ENCODE measurements at places on chromosomes 12 and 14.
A peak's percentile ranks its signal among the peaks of the same experiment; 100 is the strongest.

DNA sequence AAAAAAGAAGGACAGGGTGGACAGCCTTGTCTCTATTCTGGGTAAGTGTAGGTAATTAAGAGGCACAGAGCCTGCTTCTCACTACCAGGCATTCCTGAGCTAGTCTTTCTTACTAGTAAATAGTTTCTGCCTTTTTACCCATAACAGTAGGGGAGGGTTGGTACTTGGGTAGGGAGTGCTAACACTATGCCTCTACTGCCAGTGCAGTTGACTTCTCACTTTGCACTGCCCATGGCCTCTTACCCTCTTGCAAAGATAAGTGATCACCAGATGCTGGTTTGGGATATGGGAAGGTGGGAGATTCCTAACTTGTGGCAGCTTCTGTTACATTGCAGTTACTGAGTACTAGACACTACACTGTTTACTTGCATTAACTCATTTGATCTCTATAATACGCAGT lies 11.6 kb downstream of the AHSA1 start:
- no peak for DNase-seq

GRCh38 chr14:99752486-99753121 lies 40.6 kb upstream of the EML1 start:
- DNase-seq, result no peak

DNA sequence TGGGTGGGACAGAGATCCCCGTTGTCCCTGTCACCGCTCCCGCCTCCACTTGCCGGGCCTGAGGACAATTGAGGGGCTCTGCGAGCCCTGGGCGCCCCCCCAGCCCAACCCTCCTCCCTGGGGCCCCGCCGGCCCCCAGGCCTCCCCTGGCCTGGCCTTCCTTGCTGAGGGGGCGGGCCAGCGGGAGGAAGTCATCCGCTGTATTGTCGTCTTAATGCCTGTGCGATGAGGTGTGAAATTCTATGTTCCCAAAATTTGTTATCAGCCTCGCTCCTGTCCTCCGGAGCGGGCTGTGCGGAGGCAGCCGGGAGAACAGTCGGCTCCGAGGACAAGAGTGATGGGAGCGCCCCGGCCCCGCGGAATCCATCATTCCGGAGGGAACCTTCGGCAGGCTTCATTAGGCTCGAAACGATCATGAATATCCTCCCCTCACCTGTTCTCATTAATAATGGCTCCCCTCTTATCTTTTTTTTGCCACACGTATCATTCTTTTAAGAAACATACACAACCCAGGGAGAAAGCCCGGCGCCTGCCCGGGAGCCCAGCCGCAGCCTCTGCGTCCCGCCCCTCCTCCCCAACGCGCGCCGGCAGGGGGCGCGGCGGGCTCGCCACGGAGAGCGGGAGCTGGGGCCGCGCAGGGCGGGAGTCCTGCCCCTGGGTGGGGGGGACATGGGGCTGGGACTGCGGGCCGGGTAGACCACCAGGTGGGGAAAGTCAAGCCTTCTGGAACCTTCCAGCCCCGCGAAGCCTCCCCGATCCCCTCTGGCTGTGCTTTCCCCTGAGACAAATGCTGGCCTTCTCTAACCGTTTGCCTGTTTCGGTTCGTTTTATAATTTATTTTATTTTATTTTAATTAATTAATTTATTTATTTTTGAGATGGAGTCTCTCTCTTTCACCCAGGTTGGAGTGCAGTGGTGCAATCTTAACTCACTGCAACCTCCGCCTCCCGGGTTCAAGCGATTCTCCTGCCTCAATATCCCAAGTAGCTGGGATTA lies 17.1 kb upstream of the DLK1 start:
- DNase-seq, result no peak

GRCh38 chr12:76927170-76927784 lies 48.5 kb upstream of the CSRP2 start:
- DNase-seq, result no peak

DNA sequence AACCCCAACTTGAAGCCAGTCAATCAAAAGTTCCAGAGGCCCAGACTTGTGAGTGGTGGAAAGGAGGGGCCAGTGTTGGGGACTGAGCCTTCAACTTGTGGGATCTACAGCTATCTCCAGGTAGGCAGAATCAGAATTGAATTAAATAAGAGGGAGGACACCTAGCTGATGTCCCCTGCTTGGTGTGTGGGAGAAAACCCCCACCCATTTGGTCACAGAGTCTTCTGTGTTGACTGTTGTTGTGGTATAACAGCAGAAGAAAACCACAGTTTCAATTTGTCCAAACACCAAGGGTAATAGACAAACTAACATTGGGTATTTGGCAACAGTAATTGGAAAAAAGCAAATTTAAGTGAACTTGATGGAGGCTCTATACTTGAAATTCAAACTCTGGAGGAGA lies 3.4 kb upstream of the GCH1 start:
- no peak for DNase-seq

- no peak for DNase-seq
These were observed 100.7 kb downstream of the ELK3 start for GRCh38 chr12:96294831-96295230.

DNA sequence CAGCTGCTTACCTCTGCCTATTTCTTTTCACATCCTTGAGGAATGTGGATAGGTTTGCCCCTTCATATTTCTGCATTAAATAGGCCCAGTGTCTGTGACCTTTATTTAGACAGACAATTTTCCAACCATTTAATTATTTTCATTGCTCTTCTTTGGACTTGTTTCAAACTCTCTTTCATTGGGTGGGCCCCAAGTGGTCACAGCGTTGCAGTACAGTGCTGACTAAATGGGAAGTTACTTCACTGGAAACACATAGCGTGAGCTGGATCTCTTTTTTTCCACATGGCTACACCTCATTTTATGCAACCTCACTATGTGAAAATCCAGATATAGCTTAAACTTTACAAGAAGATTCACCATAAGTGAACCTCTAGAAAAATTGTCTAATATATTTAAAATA lies 438.9 kb downstream of the ADAMTS20 start:
- no peak for DNase-seq

DNA sequence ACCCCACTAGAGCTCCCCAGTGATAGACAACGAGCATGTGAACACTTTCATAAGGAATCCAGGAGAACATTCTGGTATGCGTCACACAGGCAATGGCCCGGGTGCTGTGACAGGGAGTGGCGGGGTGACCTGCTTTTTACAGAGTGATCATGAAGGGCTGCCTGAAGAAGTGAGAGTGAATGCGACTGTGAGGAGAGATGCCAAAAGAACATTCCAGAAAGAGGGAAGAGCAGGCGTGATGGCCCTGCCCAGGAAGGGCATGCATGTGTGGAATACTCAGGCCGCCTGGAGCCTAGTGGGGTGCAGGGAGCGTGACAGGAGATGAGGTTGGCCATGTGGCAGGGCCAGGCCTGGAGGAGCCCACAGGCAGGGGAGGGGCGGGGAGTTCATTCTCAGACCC lies 53.8 kb downstream of the FZD10 start:
- DNase-seq, result no peak

DNA sequence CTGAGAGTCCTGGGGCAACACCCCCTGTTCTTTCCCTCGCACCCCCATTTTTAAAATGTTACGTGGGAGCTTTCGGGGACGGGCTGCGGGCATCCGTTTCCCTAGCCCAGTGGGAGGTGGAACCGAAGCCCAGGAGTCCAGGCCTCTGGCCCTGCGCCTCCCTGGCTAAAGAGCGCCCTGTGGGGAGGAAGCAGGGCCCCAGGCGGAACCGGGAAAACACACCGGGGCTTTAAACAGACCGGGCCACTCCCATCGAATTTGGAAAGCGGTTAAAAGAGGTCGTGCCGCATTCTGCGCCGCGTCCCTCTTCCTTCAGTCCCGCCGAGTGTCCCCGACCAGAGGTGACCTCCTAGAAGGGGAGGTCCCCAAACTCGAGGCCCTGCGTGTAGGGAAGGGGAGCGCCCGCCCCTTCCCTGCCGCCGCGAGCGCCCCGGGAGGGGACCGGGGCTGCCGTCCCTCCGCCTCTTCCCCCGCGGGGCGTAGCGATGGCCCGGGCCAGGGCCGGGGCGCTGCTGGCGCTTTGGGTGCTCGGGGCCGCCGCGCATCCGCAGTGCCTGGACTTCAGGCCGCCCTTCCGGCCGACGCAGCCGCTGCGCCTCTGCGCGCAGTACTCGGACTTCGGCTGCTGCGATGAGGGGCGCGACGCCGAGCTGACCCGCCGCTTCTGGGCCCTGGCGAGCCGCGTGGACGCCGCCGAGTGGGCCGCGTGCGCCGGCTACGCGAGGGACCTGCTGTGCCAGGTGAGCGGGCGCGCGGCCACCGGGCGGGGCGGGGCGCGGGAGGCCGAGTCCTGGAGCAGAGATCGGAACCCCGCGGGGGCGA lies at the start of gene HHIPL1:
Gene HHIPL1 (plus strand): TSS at position 407 of the 822 bp plus-strand sequence. CDS start 79 bp downstream, at position 486.
- DNase-seq, result no peak

DNA sequence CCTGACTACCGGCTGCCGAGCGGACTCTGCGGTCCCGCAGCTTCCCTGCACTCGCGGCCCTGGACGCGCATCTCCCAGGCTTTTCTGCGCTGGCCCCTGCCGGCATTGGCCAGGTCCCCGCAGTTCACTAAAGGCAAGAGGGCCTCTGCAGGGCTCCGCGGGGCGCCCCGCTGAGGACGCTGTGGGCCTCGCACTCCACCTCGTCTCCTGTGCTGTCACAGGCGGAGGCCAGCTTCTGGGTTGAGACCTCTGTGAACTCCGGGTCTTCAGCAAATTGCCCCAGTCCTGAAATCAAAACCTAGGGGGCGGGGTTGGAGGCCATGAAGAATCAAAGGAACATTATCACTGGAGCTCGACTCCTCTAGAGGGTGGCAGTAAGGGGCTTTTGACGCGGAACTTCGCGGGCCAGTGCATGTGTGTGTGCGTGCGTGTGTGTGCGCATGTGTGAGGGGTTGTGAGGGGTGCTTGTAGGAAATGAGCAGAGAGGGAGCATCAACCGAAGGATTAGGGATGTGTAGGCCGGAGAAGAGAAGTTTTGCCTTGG lies 68.5 kb upstream of the CAPRIN2 start:
- peak; percentile 23 for DNase-seq

- DNase-seq, result no peak
These were observed 5.0 kb downstream of the PPTC7 start for GRCh38 chr12:110577864-110578693.

- DNase-seq, result peak; percentile 26
These were observed 760 bp downstream of the ACTN1 start for GRCh38 chr14:68978172-68978911.

- DNase-seq, result peak; percentile 57
These were observed 815 bp downstream of the C1RL start for GRCh38 chr12:7108003-7108795.
